Left ventricle myocardium inferior (tissue), 1 donor: ENCODE measurements at places on chromosomes 6 and 20. TPM values are rescaled to one million over a fixed set of nuclear protein-coding genes. Genes with fewer than 3 reads are reported as not detected.

MYB gene
- 0.08 TPM for total RNA-seq

DNA sequence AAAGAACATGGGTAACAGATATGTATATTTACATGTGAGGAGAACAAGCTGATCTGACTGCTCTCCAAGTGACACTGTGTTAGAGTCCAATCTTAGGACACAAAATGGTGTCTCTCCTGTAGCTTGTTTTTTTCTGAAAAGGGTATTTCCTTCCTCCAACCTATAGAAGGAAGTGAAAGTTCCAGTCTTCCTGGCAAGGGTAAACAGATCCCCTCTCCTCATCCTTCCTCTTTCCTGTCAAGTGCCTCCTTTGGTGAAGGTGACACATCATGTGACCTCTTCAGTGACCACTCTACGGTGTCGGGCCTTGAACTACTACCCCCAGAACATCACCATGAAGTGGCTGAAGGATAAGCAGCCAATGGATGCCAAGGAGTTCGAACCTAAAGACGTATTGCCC, 5.2 kb downstream of the HFE start:
- H3K36me3 ChIP-seq = no peaks in the 10 kb centered on the region
- DNase-seq = no peak
- no peak overlapping the region for H3K4me3 ChIP-seq

ARG1 gene
- total RNA-seq = 0.22 TPM

DNA sequence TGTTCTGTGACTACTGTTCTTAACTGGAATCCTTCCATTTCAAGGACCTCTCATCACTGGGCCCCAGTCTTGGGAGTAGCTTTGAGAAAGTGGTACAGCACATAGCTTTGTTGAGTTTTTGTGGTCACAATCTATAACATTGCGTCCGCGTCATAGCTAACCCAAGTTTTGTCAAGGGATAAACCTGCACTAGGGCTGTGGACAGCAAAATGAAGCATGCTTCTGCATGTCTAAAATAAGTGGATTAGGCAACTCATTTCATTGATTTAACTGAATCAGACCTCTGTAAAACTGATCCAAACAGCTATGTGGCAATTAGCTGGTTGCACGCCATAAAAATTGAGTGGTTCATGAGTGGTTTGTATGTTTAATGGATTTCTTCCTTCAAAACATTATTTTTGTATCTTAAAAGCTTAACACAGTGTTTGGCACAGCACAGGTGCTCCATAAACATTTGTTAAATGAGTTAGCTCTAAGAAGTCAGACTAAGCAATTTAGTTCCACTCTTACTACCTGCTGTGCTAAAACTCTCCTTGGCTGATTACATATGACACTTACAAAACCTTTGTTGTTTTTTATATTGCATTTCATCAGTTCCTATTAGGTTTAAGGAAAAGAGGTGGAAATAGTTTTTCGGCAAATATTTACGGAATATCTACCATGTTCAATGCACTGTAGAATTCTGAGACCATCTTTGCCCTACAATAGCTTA, 160.3 kb upstream of the ATXN1 start:
- no peak for DNase-seq
- H3K4me3 ChIP-seq = no peak overlapping the region
- H3K27ac ChIP-seq = no peak overlapping the region
- H3K36me3 ChIP-seq = no peaks in the 10 kb centered on the region
- no peaks in the 10 kb centered on the region for H3K27me3 ChIP-seq

GRCh38 chr6:110492584-110492983, 16.2 kb upstream of the SLC22A16 start:
- no peaks in the 10 kb centered on the region for H3K27me3 ChIP-seq
- no peaks in the 10 kb centered on the region for H3K4me1 ChIP-seq
- DNase-seq = no peak
- no peak overlapping the region for H3K4me3 ChIP-seq
- no peaks in the 10 kb centered on the region for H3K36me3 ChIP-seq

- H3K27ac ChIP-seq = no peak overlapping the region
- H3K27me3 ChIP-seq = peaks cover 96% of the 10 kb centered on the region
- no peaks in the 10 kb centered on the region for H3K4me1 ChIP-seq
- no peak for DNase-seq
- H3K4me3 ChIP-seq = no peak overlapping the region
- no peaks in the 10 kb centered on the region for H3K36me3 ChIP-seq
Measured at GRCh38 chr6:33860706-33861474, 57.1 kb upstream of the MLN start.

GRCh38 chr6:96900873-96901272, 3.2 kb upstream of the NDUFAF4 start:
- no peaks in the 10 kb centered on the region for H3K27me3 ChIP-seq
- peaks cover 5% of the 10 kb centered on the region for H3K36me3 ChIP-seq
- H3K27ac ChIP-seq = no peak overlapping the region

MATN4 gene
- not detected for total RNA-seq

DNA sequence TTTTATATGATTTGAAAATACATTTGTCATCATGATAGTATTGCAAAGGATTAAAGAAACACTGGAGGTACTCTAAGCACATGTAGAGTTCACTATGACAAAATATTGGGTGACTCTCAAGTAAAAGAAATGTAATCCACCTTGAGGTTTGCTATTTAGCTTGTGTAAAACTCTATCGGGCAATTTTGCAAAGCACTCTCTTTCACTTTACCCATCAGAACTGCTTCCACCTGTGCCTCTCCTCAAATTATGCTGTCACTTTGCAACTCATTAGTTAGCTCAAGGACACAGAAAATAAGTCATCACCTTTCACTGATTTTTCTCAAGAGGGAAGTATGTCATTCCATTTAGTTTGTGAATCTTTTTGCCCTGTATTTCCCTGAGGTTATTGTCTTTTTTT, 14.0 kb downstream of the TRDN start:
- H3K4me1 ChIP-seq = peaks cover 63% of the 10 kb centered on the region
- DNase-seq = no peak
- peak overlapping the region; percentile 72 for H3K27ac ChIP-seq
- no peaks in the 10 kb centered on the region for H3K36me3 ChIP-seq
- H3K27me3 ChIP-seq = no peaks in the 10 kb centered on the region

KHDC1L gene
- not detected for total RNA-seq

DNA sequence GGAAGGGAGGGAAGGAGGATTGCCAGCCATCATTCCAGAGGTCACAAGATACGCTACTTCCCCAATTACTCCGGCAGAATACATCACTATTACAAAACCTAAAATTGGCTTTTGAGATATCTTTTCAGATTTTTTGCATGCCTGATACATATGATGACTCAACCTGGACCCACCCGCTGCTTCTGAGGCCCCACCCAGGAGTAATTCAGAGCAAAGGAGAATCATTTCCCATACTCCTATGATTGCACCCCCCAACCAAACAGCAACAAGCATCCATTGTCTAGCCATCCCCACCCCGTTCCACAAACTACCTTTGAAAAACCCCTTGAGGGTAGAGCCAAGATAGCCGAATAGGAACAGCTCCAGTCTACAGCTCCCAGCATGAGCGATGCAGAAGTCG, 163.5 kb upstream of the GJE1 start:
- H3K4me1 ChIP-seq = no peaks in the 10 kb centered on the region
- no peak for DNase-seq
- H3K27me3 ChIP-seq = no peaks in the 10 kb centered on the region
- no peak overlapping the region for H3K27ac ChIP-seq

GRCh38 chr6:115365783-115366182, 694.9 kb downstream of the FRK start:
- DNase-seq = no peak
- no peak overlapping the region for H3K4me3 ChIP-seq
- H3K4me1 ChIP-seq = no peaks in the 10 kb centered on the region
- H3K27ac ChIP-seq = no peak overlapping the region

DNA sequence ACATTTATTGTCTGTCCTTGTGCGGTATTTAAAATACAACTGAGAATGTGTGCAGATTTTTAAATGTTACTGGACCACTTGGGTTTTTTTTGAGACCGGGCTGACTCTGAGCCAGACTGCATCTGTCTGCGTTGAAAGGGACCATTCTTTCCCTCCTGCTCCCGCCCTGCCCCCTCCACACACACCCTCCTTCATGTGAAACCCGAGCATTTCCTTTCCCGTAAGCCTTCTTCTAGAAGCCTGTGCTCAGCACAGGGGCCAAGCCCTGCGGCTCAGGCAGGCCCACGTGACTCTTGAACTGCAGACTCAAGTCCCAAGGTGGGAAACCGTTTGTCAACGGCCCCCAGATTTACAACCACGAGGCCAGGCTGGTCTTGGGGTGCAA, 82.7 kb upstream of the FOXC1 start:
- peaks cover 28% of the 10 kb centered on the region for H3K4me1 ChIP-seq
- H3K27ac ChIP-seq = peak overlapping the region; percentile 68
- H3K4me3 ChIP-seq = peak overlapping the region; percentile 21
- peak; percentile 65 for DNase-seq
- no peaks in the 10 kb centered on the region for H3K36me3 ChIP-seq

CARMIL1 gene
- 8.4 TPM for total RNA-seq

- peaks cover 9% of the 10 kb centered on the region for H3K27me3 ChIP-seq
- no peaks in the 10 kb centered on the region for H3K4me1 ChIP-seq
- no peak overlapping the region for H3K27ac ChIP-seq
- no peak overlapping the region for H3K4me3 ChIP-seq
- no peaks in the 10 kb centered on the region for H3K36me3 ChIP-seq
Measured at GRCh38 chr6:166025149-166025898, 142.3 kb downstream of the TBXT start.

GRCh38 chr6:74607934-74608333, 597.9 kb downstream of the COL12A1 start:
- no peaks in the 10 kb centered on the region for H3K27me3 ChIP-seq
- H3K4me3 ChIP-seq = no peak overlapping the region
- no peaks in the 10 kb centered on the region for H3K36me3 ChIP-seq
- no peak overlapping the region for H3K27ac ChIP-seq
- H3K4me1 ChIP-seq = no peaks in the 10 kb centered on the region
- DNase-seq = no peak

- H3K27ac ChIP-seq = no peak overlapping the region
- DNase-seq = no peak
- H3K4me1 ChIP-seq = no peaks in the 10 kb centered on the region
- no peaks in the 10 kb centered on the region for H3K36me3 ChIP-seq
Measured at GRCh38 chr6:23952245-23952644, 173.8 kb upstream of the NRSN1 start.

- H3K36me3 ChIP-seq = no peaks in the 10 kb centered on the region
- peak overlapping the region; percentile 72 for H3K4me3 ChIP-seq
- H3K27me3 ChIP-seq = peaks cover 100% of the 10 kb centered on the region
Measured at GRCh38 chr6:105994118-105994590, 92.0 kb upstream of the PRDM1 start.

DNA sequence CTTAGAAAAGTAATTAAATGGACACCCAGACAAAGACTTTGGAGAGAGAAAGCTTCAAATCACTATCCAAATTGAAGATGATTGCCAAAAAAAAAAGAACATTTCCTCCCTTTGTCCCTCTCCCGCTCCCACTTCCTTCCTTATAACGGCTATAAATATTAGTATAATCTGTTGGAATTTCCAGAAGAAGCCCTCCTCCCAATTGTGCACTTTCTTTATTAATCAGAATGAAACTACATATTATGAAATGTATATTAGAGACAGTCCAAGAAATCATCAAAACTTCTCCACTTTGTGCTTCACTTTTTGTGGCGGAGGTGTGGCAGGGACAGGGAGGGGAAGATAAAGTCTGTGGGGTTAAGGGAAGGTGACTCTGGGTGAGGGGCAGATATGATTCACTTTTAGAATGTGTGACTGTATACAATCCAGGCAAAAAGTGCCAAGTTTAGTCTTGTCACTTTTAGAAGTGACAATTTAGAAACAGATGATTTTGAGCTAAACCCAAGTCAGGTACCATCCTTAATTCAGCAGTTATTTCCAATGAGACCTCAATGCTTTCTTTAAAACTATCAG, 195.0 kb upstream of the MARCKS start:
- peak overlapping the region; percentile 36 for H3K27ac ChIP-seq
- H3K4me3 ChIP-seq = no peak overlapping the region
- no peaks in the 10 kb centered on the region for H3K27me3 ChIP-seq
- no peaks in the 10 kb centered on the region for H3K36me3 ChIP-seq

DNA sequence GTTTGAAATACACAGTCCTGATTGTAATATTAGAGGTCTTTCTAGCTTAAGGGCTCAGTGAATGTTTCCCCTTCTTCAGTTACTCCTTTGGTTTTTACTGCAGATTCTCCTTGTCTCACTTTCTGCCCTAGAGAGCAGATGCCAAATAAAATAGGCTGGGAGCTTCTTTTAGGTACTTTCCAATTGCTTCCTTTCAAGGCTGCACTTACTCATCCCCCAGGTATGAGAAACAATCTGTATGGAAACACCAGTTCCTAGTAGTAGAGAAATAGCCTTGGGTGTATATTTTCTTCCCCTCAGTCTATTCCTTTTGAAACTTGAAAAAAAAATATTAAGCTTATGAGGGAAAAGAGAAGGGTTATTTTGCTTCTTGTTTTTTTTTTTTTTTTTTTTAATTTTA, 139.7 kb downstream of the PAK5 start:
- no peak overlapping the region for H3K27ac ChIP-seq
- peaks cover 4% of the 10 kb centered on the region for H3K27me3 ChIP-seq
- no peaks in the 10 kb centered on the region for H3K36me3 ChIP-seq
- DNase-seq = no peak
